T-helper 9 cell (primary cell): ENCODE measurements at places on chromosomes 1 and 21.

GRCh38 chr1:221567859-221568507 is 173.9 kb downstream of the DUSP10 start:
- no peak for DNase-seq

DNA sequence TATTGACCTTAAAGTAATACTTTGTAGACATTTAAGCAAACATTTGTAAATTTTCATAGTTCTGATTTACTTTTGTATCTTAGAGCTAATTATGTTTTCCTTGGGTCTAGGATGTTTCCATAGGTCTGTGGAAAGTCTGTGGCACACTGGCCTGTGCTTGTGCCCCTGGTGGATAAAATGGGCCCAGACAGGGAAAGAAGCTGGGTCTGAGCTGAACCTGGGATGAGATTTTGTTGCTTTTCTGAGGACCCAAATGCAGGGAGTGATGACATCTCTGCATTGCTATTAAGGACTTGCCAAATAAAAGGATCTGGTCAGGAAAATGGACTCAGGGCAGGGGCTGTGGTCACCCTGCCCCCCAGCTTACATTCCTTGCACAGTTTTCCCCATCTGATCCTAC is 41.8 kb downstream of the C1orf21 start:
- DNase-seq: no peak

GRCh38 chr1:194358208-194358581 is 1171.8 kb upstream of the B3GALT2 start:
- no peak for DNase-seq

DNA sequence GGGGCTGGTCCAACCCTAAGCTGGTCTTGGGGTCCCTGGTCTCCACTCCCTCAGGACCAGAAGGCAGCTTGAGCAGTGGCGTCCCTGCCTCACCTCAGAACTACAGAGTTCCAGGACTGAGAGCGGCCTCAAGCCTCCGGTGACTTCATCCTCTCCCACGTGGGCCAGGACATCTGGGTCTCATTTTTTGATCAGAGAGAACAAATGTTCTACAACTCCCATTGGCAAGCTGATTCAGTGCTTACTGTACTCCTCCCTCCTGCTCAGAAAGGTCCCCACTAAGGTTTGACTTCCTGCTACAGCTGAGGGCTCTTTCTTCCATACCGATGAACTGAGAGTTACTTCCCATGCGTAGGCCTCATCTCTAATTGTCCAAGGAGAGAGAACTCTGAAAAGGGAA is 78.5 kb downstream of the PLXNA2 start:
- DNase-seq: no peak

DNA sequence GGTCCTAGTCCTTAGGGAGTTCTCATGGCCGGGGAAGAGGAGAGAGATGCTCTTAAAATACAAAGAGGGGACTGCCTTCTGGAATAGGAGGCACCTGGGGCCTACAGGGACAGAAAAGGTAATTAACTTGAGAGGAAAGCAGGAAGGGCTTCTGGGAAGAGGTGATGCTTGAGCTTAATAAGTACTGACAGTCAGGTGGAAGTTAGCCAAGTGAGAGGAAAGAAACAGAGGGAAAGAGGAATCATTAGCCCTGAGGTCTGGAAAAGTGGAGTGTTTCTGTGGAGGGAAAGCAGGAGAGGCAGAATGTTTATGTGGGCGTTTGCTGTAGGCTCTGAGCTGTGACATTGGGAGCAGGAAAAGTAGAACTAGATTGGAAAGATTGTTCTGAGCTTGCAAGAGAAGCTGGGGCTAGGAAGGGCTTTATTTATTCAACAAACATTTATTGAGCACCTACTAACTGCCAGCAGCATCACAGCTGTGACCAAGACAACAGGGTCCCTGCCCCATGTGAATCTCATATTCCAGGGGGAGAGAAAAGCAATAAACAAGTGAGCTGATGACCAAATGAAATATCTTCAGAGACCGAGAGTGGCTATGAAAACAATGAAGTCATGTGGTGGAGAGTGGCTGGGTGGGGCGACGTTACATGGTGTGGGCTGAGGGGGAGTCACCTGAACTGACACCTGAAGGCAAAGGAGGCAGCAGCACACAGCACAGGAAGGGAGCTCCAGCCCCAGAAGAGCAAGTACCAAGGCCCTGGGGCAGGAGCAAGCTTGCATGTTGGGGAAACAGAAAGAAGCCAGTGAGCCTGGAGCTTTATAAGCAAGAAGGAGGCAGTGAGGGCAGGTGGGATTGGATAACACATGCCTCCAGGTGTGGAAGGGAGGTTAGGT is 4.4 kb upstream of the FNDC5 start:
- no peak for DNase-seq

DNA sequence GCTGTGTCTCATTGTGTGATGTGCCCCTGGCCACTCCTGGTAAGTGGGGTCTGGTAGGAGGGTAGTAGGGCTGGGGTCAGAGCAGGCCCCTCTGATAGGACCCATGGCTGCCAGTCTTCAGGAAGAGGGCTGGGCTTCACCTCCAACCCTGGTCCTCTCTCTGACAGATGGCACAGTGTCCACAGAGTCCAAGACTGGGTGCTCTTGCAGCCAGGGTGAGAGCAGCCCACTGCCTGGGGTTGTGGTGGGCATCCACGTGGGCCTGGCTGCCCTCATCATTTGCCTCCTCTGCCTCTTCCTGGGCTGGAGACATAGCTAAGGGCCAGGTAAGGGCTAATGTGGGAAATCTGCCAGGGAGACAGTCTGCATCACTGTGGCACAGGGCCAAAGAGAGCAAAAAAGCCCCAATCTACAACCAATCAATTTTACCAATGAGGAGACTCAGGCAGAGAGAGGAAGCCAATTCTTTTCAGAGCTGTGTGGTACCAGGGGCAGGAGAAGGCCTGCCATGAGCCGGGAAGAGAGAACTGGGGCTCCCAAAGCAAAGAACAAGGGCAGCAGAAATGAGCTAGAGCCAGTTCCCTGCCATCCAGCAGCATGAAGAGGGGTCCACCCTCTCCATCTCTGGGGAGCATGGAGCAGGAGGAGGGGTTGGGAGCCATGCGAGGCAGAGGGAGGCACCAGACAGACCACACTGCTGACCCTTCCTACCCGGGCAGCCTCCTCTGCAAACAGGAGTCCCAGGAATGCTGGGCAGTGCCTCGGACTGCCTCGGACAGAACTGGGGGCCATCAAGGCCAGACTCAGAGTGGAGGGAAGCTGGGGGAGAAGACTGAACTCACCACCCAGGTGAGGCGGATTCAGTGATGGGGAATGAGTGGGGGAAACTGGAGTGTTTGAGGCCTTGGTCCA is 26.8 kb downstream of the SLC27A3 start:
- no peak for DNase-seq

DNA sequence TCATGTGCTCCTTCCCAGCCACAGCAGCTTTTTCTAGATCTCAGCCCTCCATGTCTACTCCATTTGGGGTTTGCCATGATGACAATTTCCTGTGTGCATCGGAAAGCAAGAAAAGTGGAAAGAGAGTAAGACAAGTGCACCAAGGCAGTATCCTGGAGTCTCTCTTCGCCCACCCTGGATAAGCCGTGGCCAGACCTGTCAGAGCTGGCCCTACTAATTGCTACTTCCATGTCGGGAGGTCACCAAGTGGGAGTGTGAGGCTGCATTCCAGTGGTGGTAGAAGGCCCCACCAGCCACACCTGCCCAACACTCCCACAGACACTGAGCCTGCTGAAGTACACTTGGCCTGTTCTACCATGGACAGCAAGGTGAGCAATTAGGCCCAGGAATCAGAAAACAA is 14.0 kb upstream of the LORICRIN start:
- DNase-seq: no peak

- no peak for DNase-seq
Observed at GRCh38 chr21:45800339-45801080, 157.0 kb downstream of the PCBP3 start.
